T-helper 1 cell (primary cell): ENCODE measurements at places on chromosomes 6 and 20.
A peak's percentile ranks its signal among the peaks of the same experiment; 100 is the strongest.

DNA sequence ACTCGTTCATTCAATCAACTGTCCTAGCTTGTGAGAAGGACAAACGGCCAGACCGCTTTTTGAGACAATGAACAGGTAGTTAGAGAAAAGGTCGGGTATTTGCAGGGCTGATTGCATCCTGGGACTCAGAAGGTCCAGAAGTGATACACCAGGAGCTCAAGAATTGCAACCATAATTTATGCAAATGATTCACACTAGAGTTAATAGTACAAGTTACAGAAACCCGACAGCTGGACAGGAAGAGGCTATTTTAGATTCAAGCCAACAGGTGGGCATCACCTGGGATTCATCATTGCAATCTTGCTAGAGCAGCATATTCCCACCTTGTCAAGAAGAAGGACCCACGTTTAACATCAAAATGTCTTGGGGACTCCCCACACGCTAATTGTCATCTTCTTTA, 83.5 kb downstream of the TNFAIP3 start:
- DNase-seq, result no peak

- no peak for DNase-seq
Measured at GRCh38 chr6:147603392-147604081, 95.0 kb downstream of the SAMD5 start.

DNA sequence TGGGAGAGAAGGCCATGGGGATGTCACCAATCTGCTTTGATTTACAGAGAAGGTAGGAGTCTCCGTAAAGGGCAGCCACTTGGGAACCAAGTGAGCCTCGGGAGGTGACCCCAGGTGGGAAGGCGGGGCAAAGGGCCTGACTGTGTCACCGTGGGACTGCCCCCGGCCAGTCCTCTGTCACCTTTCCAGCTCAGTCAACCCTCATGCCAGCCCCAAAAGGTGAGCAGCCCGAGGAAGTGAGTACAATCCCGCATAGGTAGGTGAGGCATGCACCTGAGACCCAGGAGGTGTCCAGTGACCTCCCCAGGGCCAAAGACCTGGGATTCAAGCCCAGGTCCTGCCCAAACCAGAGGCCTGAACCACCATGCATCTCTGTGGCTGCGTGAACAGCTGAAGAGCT, 36.2 kb downstream of the BMP7 start:
- DNase-seq, result no peak

DNA sequence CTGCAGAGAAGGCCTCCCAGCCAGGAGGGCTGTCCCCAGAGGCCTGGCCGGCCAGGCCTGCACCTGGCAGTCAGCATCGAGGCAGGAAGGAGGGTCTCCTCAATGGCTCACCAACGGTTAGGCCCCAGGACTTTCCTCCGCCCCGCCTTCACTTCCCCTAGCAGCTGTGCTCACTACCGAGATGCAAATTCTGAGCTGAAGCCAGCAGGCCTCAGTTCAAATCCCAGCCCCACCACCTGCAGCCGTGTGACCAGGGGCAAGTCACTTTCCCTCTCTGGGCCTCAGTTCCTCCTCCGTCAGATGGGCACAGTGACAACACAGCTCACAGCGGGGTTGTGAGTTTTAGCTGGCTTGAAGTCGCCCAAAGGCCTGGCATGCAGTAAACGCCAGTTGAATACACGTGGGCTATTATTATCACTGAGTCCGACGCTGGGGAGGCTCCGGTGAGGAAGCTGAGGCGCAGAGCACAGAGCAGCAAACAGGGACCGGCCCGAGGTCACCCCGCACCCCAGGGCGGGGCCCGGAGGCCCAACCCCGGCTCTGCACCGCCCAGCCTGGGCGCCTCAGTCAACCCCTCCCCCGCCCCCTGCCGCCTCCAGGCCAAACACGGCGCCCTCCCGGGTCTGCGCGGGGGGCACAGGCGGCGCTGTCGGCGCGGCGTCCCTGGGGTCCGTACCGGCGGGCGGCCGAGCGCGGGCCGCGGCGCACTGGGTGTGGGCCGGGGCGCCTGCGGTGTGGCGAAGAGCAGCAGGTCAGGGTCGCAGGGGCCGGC, 671 bp downstream of the E2F1 start:
- peak; percentile 32 for DNase-seq

DNA sequence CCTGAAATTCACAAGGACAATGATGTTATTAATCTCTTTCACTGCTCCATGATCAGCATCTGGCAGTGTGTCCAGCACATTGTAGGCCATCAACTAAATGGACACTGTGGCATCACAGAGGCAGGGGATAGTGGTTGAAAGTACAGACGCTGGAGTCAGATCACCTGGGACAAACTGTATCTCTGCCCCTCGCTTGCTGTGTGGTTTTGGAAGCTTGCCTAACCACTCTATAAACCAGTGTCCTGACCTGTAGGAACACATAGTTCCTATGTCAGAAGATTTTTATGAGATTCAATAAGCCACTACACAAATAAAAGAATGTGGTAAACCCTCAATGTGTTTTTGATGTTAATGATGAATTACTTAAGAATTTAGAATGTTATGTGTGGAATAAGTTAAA, 219.3 kb upstream of the RNF217 start:
- no peak for DNase-seq

GRCh38 chr6:53795340-53795701, 516 bp downstream of the LRRC1 start:
- DNase-seq, result no peak

DNA sequence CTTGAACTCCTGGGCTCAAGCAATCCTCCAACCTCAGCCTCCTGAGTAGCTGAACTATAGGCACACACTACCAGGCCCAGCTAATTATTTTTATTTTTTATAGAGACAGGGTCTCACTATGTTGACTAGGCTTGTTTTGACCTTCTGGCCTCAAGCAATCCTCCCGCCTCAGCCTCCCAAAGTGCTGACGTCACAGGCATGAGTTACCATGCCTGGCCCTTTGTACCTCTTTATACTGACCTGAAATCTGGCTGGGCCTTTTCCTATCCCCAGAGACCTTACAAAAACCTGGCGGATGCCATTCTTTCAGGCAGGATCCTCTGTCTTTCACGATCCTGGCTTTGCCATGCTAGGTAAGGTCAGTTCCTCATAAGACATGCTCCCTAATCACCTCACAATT, 11.5 kb downstream of the WFDC3 start:
- no peak for DNase-seq

DNA sequence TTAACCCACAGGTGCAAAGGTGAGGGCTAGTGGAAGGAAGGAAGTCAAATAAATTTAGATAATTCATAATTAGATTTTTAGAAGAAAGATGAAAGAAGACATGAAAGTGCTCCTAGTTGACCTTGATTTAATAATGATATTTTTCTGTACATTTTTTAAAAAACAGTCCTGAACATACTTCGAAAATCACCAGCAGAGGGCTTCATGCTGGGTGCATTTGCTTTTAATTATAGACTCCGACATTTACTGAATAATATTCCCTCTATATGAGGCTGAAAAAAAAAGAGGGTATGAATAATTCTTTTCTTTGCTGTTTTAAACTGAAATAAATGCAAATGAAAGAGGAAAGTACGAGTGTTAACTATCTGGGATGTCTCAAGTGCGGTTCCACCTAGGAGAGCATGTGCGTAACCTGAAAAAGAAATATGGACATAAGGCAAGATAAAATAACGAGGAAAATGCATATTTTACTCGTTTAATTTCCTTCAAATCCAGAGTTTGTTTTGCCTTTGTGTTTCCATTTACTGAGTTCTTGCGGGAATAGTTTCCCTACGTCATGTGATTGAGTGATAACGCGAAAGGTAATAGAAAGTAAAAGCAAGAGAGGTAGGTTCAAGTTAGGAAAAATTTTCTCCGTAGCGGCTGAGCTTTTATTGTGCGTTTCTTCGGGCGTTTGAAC, 3.1 kb upstream of the TFAP2B start:
- no peak for DNase-seq

- no peak for DNase-seq
Measured at GRCh38 chr6:150592377-150592995, 7.2 kb upstream of the PLEKHG1 start.

DNA sequence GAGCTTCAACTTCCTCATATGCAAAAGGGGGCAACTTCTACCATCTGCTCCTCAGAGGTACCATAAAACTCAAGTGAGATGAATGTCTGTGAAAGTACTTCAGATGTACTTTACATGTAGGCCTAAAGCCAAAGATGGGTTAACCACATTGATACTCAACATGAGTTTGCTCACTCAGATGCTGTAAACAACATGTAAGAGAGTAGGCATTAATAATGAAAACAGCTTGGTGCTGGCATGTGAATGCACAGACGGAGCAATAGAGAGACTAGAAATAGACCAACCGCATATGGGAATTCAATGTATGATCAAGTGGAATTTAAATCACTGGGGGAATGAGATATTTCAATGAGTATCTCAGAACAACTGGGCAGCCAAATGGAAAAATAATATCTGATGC, 143.8 kb upstream of the CDYL start:
- no peak for DNase-seq

- no peak for DNase-seq
Measured at GRCh38 chr6:127748290-127748689, 152.6 kb downstream of the THEMIS start.

DNA sequence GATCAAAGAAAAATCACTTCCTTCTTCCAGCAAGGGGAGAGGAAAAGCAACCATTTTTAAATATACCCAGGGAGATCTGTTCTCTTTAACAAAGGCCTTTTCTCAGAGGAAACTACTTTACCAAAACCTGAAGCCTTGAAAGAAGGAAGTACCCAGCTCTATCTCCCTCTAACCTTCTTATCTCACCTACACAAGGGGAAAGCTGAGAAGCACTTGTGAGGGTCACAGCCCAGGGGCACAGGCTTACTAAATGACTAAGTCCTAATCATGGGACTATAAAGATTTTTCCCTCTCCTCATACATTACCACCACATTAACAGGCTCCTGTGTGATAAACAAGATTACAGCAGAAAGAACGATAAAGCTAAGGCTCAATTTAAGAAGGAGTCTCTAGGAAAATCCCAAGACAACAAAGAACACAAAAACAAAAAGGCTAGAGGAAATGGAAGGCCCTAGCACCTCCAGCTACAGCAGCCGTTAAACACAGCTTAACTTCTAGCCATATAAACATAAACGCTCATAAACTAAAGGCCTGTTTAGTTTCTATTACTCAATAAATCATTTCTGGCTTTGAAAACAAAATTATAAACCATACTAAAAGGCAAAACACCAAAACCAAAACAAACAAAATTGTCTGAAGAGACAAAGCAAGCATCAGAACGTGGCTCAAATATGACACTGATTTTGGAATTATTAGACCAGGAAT, 284.9 kb upstream of the ECI2 start:
- DNase-seq, result no peak
